Stimulated activated CD8-positive, alpha-beta memory T cell treated with anti-CD3 and anti-CD28 coated beads, Interleukin-15, amount 100 ng/mL, for 24 hours (primary cell): ENCODE measurements at places on chromosomes 6 and 20.

- no peak for DNase-seq
These were observed 15.5 kb downstream of the FAM83B start for GRCh38 chr6:54861905-54862616.

DNA sequence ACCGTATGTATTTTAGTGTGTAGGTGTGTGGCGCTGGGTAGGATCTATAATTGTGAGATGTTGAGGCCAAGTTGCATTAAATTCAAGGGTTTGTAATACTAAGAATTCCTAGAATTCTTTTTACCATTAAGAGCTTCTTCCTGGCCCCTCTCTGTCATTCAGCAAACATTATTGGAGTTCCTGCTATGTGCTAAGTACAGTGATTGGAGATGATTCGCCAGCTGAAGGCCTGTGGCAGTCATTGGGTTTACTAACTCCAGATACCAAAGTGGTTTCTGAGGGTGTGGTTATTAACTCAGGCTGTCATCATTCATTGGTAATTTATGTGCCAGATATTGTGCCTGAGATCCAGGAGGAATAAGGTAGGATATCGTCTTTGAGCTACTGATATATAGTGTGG, 167.1 kb downstream of the LAMA2 start:
- DNase-seq: no peak

DNA sequence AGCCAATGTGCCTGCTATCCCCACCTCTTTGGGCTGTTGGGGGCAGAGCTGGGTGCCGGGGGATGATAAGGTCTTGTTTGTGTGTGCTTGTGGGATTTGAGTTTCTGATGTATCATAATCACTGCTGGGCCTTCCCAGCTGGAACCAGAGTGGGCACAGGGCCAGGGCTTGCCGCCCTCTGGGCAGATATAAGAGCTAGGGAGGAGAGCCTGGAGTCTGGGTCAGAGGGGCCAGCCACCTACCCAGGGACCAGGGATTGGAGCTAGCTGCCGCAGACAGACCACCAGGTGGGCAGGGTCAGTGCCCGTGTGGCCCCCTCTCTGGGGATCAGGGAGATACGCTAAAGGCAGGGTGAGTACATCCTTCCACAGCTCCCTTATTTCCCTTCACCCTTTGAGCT, 3.1 kb upstream of the TLDC2 start:
- no peak for DNase-seq

DNA sequence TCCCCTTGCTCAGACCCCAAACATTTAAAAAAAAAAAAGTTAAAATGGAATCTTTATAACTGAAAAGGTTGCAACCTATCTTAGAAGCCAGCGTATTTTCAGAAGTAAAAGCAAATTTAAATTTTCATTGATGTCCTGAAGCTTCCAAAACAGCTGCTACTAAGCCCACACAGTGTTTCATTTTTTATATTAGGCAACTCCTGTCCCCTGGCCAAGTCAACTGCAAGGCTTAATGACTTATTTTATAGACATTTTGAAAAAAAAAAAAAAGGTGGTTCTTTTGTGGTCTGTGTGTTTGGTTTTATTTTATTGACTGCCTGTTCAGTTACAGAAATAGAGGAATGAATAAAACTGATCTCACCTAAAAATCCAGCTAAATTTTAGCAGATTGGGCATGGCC, 13.0 kb downstream of the CFAP61 start:
- no peak for DNase-seq

- no peak for DNase-seq
These were observed 202.2 kb upstream of the PRND start for GRCh38 chr20:4519534-4519933.
